ENCODE measurements at places on chromosomes 7 and 10.
A peak's percentile ranks its signal among the peaks of the same experiment; 100 is the strongest.

- DNase-seq, result no peak
Measured at GRCh38 chr10:69781576-69781975, 20.1 kb upstream of the COL13A1 start.

- DNase-seq, result no peak
Measured at GRCh38 chr10:1522237-1522636, 215.1 kb downstream of the ADARB2 start.

- DNase-seq, result no peak
Measured at GRCh38 chr10:8444630-8445029, 390.1 kb downstream of the GATA3 start.

DNA sequence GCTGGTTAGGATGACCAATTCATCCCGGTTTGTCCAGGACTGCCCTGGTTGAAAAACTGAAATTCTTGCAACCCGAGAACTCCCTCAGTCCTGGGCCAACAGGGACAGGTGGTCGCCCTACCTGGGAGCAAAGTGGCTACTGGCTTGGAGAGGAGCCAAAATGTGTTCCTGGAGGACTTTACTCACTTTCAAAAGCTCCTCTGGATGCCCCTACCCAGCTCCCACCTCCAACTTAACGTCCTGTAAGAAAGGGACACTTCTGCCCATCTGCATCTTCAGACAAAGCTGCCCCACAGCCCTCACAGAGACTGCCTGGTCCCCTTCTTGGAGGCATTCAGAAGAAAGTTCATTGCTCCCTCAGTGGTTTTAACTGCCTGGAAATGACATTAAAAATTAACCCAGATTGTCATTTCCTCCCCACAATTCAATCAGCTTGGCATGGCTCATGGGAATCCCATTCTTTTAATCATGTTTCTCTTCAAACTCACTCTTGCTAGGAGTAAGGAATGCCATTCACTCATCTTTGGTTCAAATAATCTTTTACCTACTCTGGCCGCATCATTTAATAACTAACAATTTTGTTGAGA is 24.0 kb upstream of the HSPA12A start:
- DNase-seq, result no peak

GRCh38 chr7:117134889-117135552 is 181.7 kb downstream of the ST7 start:
- DNase-seq, result no peak

GRCh38 chr7:64509583-64509982 is 53.3 kb downstream of the ZNF680 start:
- no peak for DNase-seq

GRCh38 chr10:74771054-74771453 is 55.3 kb upstream of the KAT6B start:
- no peak for DNase-seq

GRCh38 chr7:98369726-98370125 is 31.2 kb downstream of the BAIAP2L1 start:
- DNase-seq, result no peak

DNA sequence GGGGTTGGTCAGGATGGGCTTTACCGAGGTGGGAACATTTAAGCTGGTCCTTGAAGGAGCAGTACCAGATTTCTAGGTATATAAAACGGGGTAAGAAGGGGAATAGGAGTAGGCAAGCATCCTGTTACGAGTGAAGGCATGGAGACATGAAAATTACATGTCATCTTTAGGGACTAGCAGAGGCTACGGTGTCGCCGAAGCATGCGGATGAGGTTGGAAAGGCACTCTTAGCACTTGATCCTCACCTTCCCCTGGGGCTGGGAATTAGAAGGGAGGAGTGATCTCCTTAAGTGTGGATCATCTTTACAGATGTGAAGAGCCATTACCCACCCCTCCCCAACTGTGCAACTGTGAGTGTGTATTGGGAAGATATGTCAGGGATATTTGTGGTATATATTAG is 13.8 kb upstream of the ZRANB1 start:
- no peak for DNase-seq

- DNase-seq, result no peak
Measured at GRCh38 chr7:95781961-95782586, 9.7 kb downstream of the DYNC1I1 start.

GRCh38 chr10:810351-810846 is 120.9 kb upstream of the DIP2C start:
- no peak for DNase-seq

GRCh38 chr10:75234683-75235374 is 928 bp downstream of the COMTD1 start:
- no peak for DNase-seq

- no peak for DNase-seq
Measured at GRCh38 chr7:77950548-77950947, 152.0 kb downstream of the PHTF2 start.

- DNase-seq, result no peak
Measured at GRCh38 chr7:134695321-134695860, 48.7 kb downstream of the BPGM start.

DNA sequence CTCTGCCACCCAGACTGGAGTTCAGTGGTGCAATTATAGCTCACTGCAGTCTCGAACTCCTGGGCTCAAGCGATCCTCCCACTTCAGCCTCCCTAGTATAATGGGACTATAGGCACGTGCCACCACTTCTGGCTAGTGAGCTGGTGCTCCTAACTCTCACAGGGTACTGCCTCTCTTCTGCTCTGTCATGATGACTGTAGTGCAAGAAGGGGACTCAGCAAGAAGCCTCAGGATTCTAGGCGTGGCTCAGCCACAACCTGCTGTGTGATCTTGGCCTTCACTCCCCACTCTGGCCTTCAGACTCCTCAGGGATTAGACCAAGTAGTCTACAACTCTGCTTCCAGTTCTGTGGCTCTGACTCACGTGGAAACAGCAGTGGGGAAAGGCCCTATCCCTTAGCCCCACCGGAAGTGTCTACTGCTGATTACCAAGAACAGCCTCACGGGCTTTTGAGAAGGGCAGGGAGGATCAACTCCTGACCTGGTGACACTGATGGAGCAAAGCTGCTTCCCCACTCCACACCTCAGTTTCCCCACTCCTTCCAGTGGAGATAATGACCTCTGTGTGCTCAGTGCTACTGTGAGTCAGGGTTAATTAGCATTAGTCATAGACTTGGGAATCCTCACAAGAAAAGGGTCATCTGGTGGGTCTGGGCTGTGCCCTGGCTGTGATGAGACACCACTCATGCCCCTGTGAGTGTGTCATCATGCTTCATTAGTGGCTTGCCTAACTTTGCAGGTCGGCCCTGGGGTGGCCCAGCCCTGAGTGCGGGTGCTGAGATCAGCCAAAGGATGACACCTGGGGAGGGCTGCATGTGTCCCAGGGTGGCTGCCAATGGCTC is 41.1 kb downstream of the ZC3HC1 start:
- no peak for DNase-seq

- peak; percentile 89 for DNase-seq
Measured at GRCh38 chr7:126778101-126778500, 474.6 kb downstream of the GRM8 start.

DNA sequence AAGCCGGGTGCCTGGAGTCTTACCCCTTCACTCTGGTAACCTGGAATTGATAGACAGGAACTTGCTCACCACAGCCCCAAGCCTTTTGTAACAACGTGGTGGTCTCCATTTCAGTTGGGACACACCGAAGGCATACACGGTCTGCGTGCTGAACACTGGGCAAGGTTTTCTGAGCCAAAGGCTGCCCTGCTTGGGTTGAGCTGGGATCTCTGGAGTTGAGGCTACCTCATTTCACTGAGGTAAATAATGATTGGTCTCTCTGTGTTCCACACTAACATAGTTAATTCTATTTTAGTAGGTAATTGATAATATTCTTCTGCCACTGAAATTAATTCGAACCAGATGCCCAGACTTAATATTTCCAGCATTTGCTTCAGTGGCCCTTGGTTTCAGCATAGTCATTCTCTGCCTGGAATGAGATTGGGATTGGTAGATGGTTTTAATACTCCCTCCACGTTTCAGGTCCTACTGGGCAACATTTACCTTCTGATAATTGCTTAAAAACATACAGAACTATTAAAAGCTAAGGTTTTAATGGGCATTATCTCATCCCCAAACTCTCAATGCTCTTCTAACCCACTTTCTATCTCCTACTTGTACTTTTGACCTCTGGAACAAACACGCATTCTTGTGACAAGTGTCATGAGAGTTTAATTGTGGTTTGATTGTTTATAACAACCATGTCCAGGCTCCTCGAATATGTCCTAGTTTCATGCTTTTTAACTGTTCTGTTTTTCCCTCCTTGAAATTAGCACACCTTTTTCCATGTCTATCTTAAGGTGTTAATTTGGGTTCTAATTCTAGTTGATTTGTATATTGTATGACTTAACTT is 202.3 kb upstream of the KLF6 start:
- DNase-seq, result no peak

GRCh38 chr10:66321723-66322665 is 603.8 kb upstream of the LRRTM3 start:
- no peak for DNase-seq

Measured in SHP77 (cell line).